Activated T-helper 2 cell treated with anti-CD3 and anti-CD28 coated beads, Interferon-gamma antibody, Interleukin-2, Interleukin-4, amounts not matched to agents 10 μg/mL and 5 μg/mL and 100 μg/mL, durations not matched to agents 14 hours and 24 hours and 36 hours (primary cell): ENCODE measurements at places on chromosomes 3 and 15. TPM values are rescaled to one million over a fixed set of nuclear protein-coding genes. Genes with fewer than 3 reads are reported as not detected.

Gene GDPGP1
- total RNA-seq = 11.4 and 12.0 TPM in 2 replicates

Gene TMEM115
- 17.8 and 19.2 TPM in 2 replicates for total RNA-seq

Gene SMARCC1
- 150 and 166 TPM in 2 replicates for total RNA-seq

Gene CCR9
- total RNA-seq = not detected in 2 replicates

Gene CGNL1
- total RNA-seq = not detected in 2 replicates

GRCh38 chr3:138845181-138845601, 10.5 kb upstream of the PIK3CB start:
- no peak for DNase-seq

- no peak for DNase-seq
Measured at GRCh38 chr3:147396712-147397046, 9.7 kb downstream of the ZIC4 start.

GRCh38 chr3:107361633-107362032, 15.6 kb upstream of the CCDC54 start:
- no peak for DNase-seq

DNA sequence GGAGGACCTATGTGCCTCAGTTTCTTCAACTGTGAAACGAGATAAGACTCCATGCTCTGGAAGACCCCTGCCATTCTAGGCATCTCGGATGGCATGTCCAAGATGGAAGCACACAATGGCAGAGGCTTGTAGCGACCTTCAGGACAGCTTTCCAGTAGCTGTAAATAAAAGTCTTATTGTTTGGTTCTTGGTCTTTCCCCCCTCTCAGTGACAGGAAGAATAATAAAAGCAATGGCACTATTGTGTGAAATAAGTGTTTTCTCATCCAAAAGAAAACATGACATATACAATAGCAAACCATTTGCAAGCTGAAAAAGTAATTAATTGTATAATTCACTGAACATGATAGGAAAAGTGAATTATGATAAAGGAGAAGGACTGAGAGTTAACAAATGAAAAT, 32.5 kb upstream of the CD47 start:
- no peak for DNase-seq

DNA sequence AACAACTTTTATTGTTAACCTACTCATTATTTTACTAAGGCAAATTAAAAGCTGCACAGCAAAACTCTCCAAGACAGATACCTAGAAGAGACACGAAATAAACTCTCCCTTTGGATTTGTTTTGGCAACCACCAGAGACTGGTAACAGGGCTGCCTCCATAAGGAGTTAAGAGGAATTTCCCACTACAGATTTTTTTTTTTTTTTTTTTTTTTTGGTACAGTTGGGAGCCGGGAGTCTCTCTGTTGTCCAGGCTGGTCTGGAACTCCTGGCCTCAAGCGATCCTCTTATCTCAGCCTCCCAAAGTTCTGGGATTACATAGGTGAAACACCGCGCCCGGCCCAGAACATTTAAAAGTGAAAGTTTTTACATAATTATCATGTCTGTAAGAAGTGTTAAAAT, 73.6 kb upstream of the VGLL4 start:
- no peak for DNase-seq
